ENCODE measurements at places on chromosomes 16 and 17. TPM values are rescaled to one million over a fixed set of nuclear protein-coding genes. Genes with fewer than 3 reads are reported as not detected.

GRCh38 chr17:39717660-39718059, 12.7 kb downstream of the MIEN1 start:
- no peak for DNase-seq

GRCh38 chr16:56113223-56113622, 78.1 kb upstream of the GNAO1 start:
- no peak for DNase-seq

- DNase-seq, result no peak
These were observed 57.9 kb upstream of the CREBBP start for GRCh38 chr16:3938471-3938842.

GRCh38 chr16:564690-565418, 2.0 kb upstream of the NHLRC4 start:
- DNase-seq, result no peak

The RGS11 gene
- total RNA-seq, result 2.4 TPM

DNA sequence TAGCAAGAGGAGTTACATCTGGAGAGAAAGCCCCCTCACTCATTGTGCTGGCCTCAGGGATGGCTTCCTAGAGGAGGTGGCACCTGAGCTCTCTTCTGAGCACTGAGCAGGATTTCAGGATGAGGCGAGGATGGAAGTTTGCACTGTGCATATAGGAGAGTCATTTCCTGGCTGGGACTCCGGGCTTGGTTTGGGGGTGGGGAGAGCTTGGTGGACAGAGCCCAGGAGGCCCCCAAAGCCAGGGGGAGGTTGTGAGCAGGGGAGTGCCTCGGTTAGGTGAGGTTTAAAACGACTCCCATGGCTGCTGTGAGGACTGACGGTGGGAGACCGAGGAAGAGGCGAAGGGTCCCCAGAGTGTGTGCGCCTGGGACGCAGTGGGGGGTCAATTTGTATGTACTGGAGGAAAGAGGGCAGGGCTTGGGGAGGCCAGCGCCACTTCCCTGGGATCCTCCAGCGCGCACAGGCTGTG, 1.2 kb downstream of the CAMKK1 start:
- no peak for DNase-seq

- no peak for DNase-seq
These were observed 10.9 kb downstream of the DLX4 start for GRCh38 chr17:49979748-49980479.

- DNase-seq, result peak; percentile 38
These were observed 313.7 kb downstream of the MAF start for GRCh38 chr16:79286646-79287423.

The MRPL58 gene
- 18.1 TPM for total RNA-seq

DNA sequence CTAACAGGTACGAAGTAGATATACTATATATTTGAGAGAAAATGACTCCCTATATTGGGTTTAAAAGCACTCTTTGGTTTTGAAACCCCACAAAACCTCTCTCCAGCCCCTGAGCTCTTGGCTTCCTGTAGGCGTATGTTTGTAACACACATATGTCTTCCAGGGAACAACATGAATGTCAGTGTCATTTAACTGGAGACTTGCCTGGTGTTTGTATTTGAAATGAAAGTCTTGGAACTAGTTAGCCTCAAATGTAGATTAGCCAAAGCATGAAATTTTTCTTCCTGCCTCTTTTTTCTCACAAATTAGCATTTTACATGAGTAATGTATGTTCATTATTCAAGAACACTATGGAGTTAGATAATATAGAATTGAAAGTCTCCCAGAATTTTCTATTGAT, 411.8 kb upstream of the ASIC2 start:
- no peak for DNase-seq

DNA sequence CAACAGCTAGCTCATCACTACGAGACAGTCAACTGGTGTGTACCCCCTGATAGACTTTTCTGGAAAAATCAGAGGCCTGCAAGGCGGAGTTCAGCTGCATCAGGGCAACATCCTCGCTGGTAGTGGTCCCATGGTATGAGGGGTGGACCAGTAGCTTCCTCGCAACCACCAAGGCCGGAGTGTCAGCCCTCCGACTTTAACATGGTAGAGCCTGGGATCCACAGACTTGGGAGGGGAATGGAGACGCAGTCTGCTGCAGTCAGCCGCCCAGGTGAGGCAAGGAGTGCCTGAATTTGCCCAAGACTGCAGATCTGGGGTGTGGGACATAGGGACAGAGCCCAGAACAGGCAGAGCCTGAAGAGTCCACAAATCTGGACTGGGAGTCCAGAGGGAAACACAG, 13.4 kb downstream of the ZG16B start:
- DNase-seq, result no peak

- no peak for DNase-seq
These were observed 35.7 kb downstream of the NLRC5 start for GRCh38 chr16:57024894-57025680.

The NTN3 gene
- total RNA-seq, result 3.4 TPM

GRCh38 chr17:77258638-77259037, 117.9 kb downstream of the SEC14L1 start:
- no peak for DNase-seq

GRCh38 chr17:27856676-27857432, 36.3 kb downstream of the LYRM9 start:
- no peak for DNase-seq

DNA sequence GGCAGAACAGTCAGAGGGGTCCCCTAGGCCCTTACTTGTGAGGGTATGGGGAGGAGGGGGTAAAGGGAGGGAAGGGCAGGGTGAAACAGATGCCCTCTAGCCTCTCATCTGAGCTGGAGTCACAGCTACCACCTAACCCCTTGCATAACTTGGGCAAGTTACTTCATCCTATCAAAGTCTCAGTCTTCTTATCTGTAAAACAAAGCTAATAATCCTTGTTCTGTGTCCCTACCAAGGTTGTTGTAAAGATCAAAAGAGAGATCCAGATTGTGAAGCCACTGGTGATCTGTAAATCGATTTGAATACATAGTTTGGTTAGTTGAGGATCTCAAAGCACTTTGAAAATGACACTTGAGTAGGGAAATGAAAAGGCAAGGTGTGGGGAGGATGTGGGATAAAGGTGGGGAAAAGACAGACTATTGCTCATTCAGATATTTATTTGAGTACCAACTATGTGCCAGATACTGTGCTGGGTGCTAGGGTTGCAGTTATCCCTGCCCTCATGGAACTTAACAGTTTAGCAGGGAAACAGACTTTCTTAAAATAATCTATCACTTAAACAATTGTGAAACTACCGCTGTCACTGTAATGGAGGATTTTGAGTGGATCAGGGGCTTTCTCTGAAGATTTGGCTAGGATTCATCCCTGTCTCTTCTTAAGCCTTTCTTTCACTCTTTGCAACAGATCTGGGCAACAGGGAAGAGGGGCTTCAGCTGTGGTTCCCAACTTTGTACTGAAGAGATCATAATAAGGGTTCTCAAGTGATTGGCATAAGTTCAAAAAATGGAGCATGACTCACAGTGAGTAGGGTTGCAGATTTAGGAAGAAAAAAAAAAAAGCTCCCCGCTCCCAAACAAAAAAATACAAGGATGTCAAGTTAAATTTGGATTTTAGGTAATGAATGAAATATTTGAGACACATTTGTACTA, 3.0 kb downstream of the HEATR9 start:
- no peak for DNase-seq

DNA sequence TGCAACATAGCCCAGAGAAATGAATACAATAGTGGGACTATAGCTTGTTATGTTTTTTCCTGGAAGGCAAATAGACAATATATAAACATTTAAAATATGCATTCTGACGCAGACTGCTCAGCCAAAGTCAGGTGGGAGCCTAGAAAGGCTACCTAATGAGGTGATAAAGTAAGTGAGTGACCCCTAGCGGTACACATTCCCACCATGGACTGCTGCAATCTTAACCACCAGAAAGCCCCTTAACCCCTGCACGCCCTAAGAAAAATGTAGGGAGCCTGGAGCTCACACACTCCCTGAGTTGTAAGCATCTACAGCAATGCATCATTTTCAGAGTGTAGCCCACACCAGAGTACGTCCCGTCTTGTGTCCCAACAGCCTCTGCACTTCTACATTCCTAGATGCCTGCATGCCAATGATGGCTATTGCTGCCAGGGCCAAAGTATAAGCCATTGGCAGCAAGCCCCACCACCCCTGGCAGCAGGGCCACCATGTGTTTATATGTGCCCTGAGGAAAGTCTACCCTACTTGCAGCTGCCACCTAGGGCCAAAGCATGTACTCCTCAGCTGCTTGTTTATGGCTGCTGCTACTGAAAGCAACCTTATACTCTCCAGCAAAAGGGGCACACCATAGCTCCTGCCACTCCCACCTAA, 127.6 kb downstream of the KIF2B start:
- no peak for DNase-seq

The ZFP1 gene
- 15.3 TPM for total RNA-seq

- peak; percentile 11 for DNase-seq
These were observed 17.6 kb downstream of the PEMT start for GRCh38 chr17:17573912-17574311.

- DNase-seq, result no peak
These were observed 24.8 kb upstream of the SLC38A7 start for GRCh38 chr16:58709333-58709732.

GRCh38 chr16:31301708-31302400, 42.1 kb downstream of the ITGAM start:
- no peak for DNase-seq

- DNase-seq, result no peak
These were observed 3.0 kb downstream of the SRSF1 start for GRCh38 chr17:58004060-58004459.

DNA sequence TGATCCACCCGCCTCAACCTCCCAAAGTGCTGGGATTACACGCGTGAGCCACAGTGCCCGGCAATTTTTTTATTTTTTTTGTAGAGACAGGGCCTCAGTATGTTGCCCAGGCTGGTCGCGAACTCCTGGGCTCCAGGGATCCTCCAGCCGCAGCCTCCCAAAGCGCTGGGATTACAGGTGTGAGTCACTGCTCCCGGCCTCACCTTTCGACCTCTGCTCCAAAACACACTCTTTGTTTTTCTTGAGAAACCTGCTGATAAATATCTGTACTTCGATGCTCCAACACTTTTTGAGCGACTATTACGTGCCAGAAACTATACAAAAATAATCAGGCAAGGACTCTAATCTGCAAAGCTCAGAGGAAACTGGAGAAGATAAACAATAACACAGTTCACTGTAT, 1.0 kb downstream of the MED1 start:
- DNase-seq, result no peak

- no peak for DNase-seq
These were observed 996 bp downstream of the MLKL start for GRCh38 chr16:74699666-74700065.

DNA sequence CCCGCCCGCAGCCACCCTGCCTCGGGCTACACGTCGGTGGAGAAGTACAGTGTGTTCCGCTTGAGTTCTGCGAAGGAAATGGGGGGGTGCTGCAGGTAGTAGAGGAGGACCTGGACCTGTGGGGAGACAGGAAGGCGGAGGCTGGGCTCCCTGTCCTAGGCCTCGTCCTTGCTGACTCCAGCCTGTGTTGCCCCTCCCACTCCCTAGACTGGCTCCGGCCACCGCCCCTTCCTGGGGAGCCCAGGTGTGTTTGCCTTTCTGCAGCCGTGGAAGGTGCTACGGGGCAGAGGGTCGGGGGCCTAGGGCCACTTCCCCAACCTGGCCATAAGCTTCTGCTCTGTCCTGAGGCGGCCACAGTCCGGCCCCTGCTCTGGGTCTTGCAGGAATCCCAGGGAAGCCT, 9.1 kb downstream of the TIMM22 start:
- DNase-seq, result no peak

DNA sequence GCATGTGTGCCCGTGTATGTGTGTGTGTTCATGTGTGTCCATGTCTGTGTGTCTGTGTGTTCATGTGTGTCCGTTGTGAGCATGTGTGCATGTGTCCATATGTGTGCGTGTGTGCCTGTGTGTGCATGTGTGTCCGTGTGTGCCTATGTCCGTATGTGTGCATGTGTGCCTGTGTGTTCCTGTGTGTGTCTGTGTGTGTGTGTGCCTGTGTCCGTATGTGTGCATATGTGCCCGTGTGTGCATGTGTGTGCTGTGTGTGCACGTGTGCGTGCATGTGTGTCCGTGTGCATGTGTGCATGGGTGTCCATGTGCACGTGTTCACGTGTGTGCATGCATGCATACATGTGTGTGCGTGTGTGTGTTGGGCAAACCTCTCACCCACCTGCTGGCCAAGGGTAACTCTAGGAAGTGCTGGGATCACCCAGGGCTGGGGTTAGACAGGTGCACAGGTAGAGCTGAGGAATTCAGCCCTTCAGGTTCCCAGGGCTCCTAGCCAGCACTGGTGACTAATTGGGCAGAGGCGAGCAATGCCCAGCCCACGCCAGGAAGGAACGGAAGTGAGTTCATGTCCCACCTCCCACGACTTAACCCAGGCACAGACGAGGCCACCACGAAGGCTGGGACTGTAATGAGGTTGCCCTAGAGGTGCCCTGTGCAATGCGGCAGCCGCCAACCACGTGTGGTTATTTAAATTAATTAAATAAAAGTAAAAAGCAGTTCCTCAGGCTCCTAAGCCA, 8.2 kb upstream of the CSNK1D start:
- DNase-seq, result no peak

The CD300LB gene
- total RNA-seq, result 0.59 TPM

GRCh38 chr17:76716839-76717215, 6.1 kb upstream of the MXRA7 start:
- no peak for DNase-seq

The FBXO39 gene
- 0.30 TPM for total RNA-seq

The MYLK3 gene
- total RNA-seq, result 3.0 TPM

All from skin of body (tissue), 3 donors.